ENCODE measurements at places on chromosomes 1 and 21.
A peak's percentile ranks its signal among the peaks of the same experiment; 100 is the strongest.

DNA sequence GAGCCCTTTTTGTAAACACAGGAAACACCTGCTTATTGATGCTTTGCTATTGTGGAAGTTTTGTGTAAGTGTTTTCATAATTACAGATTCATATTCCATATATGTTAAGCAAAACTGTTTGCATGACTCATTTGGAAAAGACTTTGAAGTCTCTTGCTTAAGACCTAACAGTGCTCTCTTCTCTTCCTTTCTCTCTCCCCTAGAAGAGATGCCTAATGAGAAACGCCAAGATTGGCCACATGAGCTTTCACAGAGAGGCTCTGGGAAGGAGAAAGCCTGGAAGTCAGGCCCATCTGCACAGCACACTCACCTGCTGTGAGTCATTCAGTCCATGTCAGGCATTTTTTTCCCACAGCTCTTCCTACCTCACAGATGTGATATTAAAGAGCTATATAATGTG is 101.6 kb upstream of the PALMD start:
- DNase-seq = no peak

DNA sequence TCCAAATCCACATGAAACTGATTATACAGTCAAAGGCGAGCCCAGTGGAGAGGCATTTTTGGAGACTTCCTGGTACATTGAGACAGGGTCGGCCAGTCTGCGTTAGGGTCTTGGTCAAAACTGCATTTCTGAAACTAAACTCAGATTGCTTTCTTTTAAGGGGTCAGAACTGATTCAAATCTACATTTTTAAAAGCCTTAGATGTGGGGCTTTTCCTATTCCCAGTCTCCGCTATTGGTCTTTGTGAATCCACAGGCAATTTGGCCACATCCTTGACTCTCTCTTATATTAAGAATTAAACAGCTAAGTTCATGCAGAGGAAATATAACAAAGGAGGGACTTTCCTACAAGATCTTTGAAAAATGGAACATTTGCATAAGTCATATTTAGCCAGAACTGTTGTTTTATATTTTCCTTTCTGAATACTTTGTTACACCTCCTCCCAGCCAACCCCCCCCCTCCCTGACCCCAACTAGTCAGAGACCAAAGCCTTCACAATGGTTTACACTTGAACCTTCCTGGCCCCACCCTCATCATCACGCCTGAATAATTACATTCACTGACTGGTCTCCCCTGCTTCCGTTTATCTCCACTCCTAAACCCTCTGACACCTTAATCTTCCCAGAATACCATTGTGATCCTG is 30.9 kb downstream of the SELL start:
- no peak for DNase-seq

DNA sequence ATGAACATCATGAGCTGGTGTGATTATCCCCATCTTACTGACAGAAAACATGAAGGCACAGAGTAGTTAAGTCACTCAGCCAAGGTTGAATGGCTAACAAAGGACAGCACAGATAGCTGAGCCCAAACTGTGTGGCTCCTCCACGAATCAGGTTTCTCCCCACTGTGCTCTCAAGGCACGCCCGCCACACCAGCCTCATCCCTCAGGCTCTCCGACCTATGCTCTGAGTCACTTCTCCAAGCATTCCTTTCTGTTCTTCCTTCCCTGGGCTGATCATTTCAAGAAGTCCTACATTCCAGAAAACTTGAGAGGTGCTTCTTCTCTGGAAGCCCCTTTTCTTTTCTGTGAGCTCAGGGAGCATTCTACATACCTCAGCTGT is 25.3 kb upstream of the SDC3 start:
- no peak for DNase-seq

DNA sequence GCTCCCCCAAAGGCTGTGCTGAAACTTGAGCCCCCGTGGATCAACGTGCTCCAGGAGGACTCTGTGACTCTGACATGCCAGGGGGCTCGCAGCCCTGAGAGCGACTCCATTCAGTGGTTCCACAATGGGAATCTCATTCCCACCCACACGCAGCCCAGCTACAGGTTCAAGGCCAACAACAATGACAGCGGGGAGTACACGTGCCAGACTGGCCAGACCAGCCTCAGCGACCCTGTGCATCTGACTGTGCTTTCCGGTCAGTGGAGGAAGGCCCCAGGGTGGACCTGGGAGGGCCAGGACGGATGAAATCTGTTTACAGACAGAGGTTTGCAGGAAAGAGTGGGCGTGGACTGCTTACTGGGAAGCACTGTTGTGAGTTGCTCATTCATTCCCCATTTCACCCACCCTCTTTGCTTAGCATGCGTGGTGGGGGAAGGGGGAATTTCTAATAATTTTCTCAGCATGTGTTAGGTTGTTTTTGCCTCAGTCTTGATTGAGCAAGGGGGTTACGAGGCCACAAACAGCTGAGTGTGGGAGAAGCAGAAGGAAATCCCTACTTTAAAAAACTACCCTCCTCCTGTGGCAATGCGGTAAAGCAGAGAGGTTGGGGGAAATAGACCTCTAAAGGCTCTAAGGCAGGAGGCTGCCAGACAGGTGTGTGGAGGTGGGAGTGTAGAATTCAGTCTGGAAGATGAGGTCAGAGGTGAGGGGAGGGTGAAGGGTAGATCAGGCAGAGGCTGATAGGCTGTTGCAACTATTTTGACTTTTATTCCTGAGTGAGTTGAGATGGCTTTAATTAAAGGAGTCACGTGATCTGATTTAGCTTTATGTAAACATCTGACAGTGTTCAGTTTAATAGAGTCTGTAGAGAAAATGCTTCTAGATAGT is 1.3 kb downstream of the FCGR2A start:
- DNase-seq = no peak

DNA sequence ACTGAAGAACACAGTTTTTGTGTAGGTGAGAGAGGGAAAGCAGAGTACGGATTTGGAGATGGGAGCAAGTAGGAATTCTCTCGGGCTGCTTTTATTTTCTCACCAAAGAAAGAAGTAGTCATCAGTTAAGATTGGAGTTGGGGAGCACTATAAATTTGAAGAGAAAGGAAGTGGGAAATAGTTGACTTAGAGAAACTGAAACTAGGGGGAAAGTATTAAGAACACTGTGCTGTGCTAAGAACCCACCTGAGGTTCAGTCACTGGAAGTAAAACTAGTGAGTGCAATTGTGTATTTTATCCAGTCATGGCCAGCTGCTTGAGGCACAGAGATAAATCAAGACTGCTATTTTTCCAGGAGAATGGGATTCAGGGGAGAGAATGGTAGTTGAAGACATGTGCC is 37.4 kb downstream of the CLCC1 start:
- DNase-seq = no peak

DNA sequence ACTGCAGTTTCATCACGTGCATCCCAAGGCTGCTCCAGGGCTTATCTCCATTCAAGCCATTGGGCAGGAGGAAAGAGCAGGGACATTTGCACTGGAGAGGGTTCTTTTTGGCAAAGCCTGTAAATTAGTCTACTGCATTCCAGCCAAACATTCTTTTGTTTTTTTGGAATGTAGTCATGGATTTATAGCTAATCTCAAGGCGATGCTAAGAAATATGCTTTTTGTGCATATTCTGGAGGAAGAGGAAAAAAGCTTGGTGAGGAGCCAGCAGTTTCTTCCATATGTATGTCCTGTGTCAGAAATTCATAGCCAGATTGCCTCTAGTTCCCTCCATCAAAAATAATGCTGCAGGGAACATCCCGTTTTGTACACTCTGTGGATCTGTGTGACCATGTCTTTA is 221.4 kb downstream of the BACH1 start:
- no peak for DNase-seq

GRCh38 chr1:227893300-227893948 is 54.3 kb downstream of the WNT9A start:
- DNase-seq = no peak

DNA sequence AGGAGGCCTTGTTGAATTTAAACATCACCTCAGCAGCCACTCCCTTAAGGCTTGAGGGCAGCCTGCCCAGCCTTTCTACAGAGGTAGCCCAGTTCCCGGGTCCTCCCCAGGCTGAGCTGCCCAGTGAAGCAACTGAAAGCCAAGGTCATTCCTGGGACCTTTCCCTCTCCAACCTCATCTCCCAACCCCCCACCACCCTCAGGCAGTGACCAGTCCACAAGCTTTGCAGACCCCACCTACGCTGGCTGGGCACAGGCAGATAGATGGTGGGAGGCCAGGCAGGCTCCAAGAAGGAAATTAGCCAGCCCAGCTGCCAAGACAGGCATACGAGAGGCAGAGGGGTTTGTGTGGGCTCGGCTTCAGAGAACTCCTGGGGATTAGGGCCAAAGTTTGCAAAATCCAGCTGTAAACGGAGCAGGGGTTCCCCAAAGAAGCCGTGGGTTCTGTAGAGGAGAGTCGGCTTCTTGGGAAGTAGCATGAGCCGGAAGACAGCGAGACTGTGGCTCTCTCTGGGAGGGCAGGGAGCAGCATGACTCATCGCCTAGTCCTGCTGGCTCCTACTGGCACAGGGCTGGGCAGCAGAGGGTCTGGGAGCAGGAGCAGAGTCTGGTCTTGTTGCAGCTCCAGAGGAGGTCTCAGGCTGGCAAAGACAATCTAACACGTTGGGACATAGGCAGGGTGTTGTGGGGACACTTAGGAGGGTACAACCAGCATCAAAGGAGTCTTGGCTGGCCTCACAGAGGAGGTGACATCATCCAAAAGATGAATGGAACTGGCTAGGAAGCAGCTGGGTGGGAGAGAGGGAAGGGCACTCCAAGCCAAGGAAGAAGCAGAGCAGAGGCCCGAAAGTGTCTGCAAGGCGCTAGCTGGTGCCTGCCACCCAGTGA is 2.8 kb upstream of the ZC3H12A start:
- peak; percentile 26 for DNase-seq

DNA sequence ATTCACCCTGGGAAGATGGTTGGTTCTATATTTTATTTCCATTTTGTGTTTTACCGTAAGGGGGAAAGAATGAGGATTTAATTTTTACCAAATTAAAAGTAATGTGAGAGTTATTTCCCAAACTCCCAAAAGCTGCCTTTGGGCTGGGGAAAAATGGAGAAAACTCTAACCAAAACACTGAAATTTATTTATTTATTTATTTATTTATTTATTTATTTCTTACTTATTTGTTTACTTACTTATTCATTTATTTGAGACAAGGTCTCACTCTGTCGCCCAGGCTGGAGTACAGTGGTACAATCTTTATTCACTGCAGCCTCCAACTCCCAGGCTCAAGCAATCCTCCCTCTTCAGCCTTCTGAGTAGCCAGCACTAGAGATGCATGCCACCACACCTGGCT is 38.0 kb upstream of the ZBTB18 start:
- DNase-seq = no peak

GRCh38 chr1:232586679-232587078 is 43.3 kb downstream of the SIPA1L2 start:
- no peak for DNase-seq

DNA sequence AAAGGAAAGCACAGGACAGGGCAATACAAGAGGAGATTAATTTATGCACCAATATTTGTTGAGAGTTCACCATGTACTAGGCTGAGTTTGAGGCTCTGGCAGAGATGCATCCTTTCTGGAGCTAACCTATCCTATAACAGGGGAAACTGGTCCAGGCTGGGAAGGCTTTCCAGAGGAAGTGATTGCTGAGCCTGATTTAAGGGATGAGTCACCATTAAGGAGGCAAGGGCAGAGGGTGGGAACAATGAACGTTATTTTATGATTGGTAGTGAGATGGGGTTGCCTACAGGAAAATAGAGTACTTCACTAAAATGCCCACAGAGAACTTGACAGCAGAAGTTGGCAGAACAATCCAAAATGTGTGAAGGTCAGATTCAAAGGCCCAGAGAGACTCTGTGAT is 141.4 kb downstream of the PLPP3 start:
- no peak for DNase-seq

DNA sequence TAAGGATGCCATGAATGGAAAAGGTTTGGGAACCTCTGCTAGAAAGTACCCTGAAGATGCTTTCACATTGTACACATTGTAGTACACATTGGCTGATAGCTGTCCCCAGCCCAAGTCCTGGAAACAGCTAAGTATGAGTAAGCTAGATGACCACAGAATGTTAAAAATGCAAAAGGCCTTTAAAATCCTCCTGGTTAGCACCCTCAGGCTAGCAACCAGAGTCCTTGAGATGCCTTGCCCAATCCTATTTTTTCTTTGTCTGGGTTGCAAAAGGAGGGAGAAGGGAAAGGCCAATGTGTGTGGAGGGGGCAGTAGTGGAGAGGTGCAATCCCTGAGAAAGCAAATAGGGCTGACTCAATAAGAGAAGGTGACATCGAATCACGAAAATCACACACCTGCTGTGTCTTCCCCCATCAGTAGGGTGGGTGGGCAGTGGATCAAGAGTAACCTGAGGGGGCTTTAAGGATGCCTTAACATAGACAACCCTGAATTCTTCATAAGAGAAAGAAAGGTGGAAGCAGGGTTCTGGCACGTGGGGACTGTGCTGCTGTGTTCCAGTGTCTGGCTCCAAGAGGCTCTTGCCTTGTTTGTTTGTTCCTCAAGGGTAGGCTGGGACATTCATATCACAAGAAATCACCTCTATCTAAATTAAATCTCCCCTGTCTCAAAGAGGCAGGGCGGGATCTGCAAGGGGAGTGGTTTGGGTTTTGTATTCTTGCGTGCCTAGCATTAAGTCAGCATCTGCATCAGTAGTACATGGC is 266.2 kb upstream of the PLXNA2 start:
- no peak for DNase-seq

DNA sequence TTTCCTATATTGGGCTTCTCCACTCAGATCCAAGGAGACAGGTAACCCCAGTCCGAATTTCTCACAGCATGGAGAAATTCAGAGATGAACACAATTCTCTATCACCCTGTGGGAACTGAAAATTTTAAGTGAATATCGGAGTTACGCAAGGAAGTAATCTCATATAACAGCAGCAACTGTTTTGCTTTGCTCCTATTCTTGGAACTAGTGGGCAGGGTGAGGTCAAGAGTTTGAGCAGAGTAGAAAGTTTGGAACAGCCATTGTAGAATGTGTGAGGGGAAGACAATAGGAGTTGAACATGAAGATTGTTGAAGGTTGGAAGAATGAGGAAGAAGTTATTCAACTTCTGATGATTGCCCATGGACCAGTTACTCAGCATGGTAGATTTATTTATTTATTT is 24.3 kb upstream of the SLC35D1 start:
- DNase-seq = no peak

GRCh38 chr1:112359961-112360767 is 35.9 kb upstream of the CTTNBP2NL start:
- DNase-seq = no peak

GRCh38 chr1:147245586-147246021 is 3.1 kb downstream of the CHD1L start:
- DNase-seq = no peak
